ENCODE measurements at places on chromosomes 11 and 22. TPM values are rescaled to one million over a fixed set of nuclear protein-coding genes. Genes with fewer than 3 reads are reported as not detected.

The KDM4D gene
- 2.0 TPM for total RNA-seq

DNA sequence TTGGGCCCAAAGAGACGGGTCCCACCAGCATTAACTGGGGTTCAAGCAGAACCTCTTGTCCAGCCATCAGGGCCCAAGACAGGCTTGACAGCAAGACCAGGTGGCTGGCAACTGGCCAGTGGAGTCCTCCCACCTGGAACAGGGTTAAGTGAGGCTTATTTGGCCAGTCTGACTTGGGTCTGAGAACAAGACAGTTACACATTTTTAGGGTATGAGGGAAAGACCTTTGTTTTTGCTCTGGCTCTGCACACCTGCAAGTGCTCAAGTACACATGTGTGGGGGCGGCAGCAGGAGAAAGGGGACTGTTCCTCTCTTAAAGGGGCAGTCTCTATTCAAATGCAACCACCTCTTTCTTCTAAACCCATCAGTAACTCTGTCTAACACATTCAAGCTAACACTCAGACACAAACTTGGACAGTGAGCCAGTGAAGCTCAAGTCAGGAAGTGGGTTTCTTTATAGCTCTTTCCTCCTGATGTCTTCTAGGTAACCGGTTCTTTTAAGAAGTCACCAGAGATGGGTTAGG lies 116.2 kb downstream of the ETS1 start:
- DNase-seq, result no peak

- no peak for DNase-seq
Measured at GRCh38 chr11:34640050-34640923, 19.4 kb downstream of the EHF start.

GRCh38 chr11:60932605-60933356 lies 8.5 kb downstream of the TMEM132A start:
- no peak for DNase-seq

The OR51B2 gene
- total RNA-seq, result 0.41 TPM

The KRTAP5-7 gene
- under 0.01 TPM for total RNA-seq

The SLC43A3 gene
- 4.1 TPM for total RNA-seq

DNA sequence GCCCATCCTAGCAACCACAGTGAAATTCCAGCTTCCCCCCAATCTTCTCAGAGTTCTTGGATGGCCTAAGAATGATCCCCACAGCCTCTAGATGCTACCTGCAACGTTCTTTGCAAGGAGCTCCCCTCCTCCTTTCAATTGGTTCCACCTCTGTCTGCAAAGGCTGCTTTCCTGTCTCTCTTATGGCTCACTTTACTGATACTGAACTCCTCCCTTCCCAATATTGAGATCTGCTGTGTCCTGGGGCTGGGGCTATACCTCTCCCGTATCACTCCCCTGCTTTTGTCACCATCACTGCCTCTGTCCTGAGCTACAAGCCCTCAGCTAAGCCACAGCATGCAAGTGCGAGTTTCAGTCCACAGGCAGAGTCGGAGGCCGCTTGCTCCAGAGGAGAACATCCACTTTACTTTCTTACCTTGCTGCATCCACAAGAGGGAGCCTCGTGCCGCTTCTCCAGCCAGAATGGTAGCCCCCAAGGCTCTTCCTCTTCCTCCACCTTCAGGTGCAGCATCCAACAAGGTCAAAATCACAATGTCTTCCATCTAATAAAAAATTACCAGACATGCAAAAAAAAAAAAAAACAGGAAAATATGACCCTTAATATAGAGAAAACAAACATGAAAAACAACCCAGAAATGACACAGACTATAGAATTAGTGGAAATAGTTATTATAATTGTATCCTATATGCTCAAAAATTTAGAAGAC lies 48.6 kb upstream of the TMEM45B start:
- no peak for DNase-seq

DNA sequence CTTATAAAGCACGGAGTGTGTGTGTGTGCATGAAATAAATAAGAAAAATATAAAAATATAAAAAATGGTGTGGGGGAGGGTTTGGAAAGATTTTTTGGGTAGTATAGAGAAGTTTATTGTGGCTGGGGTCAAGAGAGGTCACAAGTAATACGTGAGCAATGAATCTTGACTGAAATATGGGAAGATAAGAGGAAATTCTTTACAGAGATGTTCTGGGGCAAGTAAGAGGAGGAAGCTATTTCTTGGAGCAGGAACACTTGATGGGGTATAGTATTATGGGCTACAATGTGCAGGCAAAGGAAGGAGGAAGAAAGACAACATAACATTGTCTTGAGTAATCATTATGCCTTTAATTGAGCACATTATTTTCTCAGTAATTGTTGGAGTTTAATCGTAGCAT lies 2.1 kb downstream of the HBD start:
- DNase-seq, result no peak

- no peak for DNase-seq
Measured at GRCh38 chr11:9232482-9232881, 32.7 kb downstream of the DENND5A start.

DNA sequence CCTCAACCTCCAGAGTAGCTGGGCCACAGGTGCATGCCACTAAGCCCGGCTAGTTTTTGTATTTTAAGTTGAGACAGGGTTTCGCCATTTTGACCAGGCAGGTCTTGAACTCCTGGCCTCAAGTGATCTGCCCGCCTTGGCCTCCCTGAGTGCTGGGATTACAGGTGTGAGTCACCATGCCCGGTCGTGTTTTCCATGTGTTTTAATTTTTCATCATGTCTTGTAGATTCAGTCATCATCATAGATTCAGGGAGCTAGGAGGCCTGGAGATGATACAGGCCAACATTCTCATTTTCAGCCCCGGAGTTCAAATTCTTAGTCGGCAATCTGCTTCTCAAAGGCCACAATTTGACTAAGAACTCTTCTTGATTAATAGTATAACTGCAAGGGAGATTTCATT lies 73.5 kb upstream of the GRAMD1B start:
- no peak for DNase-seq

DNA sequence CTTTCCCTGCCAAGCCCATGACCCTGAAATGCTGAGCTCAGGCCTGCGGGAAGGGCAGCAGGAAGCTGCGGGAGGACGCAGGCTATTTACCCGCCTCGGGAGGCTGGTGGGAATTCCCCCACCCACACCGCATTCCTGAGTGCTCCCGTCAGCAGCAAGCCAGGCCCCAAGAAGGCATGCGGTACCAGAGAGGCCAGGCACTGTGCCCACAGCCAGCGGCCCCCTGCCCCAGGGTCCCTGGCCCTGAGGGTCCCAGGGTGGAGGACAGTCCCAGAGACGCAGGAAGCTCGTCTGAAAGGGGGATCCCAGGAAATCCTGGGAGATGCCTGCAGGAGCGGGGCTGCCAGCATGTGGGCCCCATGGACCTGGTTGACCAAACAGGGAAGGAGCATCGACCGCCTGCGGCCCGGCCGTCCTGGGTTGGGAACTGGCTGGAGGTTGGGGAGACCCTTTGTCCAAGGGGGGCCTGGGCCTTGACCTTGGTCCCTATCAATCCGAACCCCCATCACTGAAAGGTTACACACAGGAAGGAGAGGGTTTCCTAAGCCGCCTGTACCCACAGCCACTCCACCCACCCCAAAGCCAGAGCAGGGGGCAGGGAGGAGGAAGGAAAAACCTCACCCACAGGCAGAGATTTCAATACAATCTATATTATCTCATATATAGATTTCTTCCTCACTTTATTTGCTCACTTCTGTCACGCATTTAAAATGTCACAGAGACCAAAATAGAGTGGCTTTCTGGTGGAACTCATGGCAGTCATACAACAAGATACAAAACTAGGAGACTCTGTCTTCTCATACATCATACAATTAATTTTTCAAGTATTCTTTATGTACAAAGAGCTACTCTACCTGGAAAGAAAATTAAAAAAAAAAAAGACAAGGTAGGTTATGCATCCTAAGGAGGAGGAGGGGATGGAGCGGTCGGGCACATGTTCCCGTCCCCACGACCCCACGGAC lies 17.1 kb downstream of the MAFF start:
- DNase-seq, result no peak

- DNase-seq, result no peak
Measured at GRCh38 chr22:50530580-50530876, 716 bp upstream of the TYMP start.

GRCh38 chr11:62842171-62842741 lies 2.9 kb upstream of the WDR74 start:
- DNase-seq, result no peak

DNA sequence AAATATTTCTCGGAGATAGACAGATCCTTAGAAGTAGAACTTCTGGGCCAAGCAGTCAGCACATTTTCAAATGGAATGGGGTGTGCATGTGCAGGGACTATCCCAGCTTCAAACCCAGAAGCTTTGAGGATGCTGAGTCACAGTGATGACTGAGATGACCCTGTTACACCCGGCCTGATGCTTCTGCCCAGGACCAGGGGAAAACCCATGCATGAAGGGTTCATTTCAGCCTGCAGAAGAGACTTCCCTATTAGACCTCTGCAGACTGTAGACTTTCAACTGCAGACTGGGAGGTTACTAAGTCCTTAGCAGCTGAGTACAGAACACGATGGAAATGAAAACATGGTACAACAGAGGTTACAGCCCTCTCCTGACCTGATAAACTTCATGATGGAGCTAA lies 3.6 kb upstream of the OR2AT4 start:
- no peak for DNase-seq

DNA sequence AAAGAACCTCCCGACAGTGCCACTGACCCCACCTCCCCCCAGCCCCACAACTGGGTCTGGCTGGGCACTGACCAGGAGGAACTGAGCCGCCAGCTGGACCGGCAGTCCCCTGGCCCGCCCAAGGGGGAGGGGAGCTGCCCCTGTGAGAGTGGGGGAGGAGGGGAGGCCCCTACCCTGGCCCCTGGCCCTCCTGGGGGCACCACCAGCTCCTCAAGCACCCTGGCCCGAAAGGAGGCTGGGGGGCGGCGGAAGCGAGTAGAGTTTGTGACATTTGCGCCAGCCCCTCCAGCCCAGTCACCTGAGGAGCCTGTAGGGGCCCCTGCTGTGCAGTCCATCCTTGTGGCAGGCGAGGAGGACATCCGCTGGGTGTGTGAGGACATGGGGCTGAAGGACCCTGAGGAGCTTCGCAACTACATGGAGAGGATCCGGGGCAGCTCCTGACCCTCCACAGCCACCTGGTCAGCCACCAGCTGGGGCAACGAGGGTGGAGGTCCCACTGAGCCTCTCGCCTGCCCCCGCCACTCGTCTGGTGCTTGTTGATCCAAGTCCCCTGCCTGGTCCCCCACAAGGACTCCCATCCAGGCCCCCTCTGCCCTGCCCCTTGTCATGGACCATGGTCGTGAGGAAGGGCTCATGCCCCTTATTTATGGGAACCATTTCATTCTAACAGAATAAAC lies 12.3 kb downstream of the TMEM132A start:
- no peak for DNase-seq

GRCh38 chr11:1565173-1565903 lies 6.7 kb downstream of the DUSP8 start:
- DNase-seq, result no peak

The RFPL3 gene
- total RNA-seq, result not detected

The CTSF gene
- 34.6 TPM for total RNA-seq

GRCh38 chr22:21104126-21104691 lies 58.5 kb downstream of the LRRC74B start:
- no peak for DNase-seq

- no peak for DNase-seq
Measured at GRCh38 chr11:91835051-91835560, 389.5 kb upstream of the FAT3 start.

GRCh38 chr11:15180212-15180792 lies 65.6 kb downstream of the INSC start:
- DNase-seq, result no peak

The CNIH2 gene
- total RNA-seq, result 41.6 TPM

- no peak for DNase-seq
Measured at GRCh38 chr11:36432093-36432469, 78.0 kb downstream of the TRAF6 start.

DNA sequence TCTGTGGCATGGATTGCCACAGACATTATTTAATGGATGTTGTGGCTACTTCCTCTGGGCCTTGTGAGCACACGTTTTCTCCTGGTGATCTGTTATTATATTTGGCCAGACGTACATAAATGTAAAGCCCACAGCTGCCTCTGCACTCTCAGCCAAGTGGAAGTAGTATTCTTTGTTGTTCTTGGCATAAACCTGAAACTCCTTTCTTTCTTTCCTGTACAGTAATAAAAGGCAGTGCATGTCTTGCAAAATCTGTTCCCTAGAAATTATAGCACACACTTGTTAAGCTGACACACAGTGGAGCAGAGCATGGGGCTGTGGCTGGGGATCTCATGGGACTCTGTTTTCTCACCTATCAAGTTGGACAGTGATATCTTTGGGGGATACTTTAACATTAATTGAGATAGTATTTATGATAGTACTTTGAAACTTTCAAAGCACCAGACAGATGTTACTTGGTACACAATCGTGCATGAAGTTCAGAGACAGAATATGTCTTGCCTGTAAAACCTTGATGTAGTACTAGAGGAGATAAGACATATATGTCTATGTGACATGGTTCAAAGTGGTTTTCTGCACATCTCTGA lies 20.9 kb downstream of the PANX1 start:
- DNase-seq, result no peak

Measured in frontal cortex (tissue), 4 donors.